Uterus (tissue), 4 donors: ENCODE measurements at places on chromosomes 6 and 20. TPM values are rescaled to one million over a fixed set of nuclear protein-coding genes. Genes with fewer than 3 reads are reported as not detected.

GRCh38 chr6:108581237-108581931 is 20.7 kb downstream of the FOXO3 start:
- no peak overlapping the region for H3K4me3 ChIP-seq
- no peaks in the 10 kb centered on the region for H3K36me3 ChIP-seq
- no peaks in the 10 kb centered on the region for H3K27me3 ChIP-seq
- peak; percentile 80 for DNase-seq
- peaks cover 49% of the 10 kb centered on the region for H3K4me1 ChIP-seq
- peak overlapping the region; percentile 79 for H3K27ac ChIP-seq

DNA sequence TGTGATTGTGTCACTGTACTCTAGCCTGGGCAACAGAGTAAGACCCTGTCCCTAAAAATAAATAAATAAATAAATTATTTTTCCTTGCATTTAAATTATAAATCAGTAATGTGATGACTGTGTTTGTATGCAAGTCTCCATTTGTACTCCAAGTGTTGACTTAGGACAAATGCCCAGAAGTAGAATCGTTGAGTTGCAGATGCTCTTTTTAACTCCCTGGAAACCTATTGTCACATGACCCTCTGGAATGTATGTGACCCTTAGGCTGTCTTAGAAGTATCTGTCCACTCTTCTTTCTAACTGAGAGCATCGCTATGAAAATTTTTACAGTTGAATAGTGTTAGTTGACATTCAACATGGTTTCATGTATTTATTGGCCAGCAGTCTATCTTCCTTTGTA is 18.8 kb downstream of the OR2A4 start:
- no peak for DNase-seq
- no peaks in the 10 kb centered on the region for H3K4me1 ChIP-seq
- no peaks in the 10 kb centered on the region for H3K36me3 ChIP-seq
- H3K27me3 ChIP-seq, result no peaks in the 10 kb centered on the region
- no peak overlapping the region for H3K27ac ChIP-seq
- H3K4me3 ChIP-seq, result no peak overlapping the region

The FOXQ1 gene
- 0.48 TPM for total RNA-seq

The WFDC10B gene
- total RNA-seq, result not detected

DNA sequence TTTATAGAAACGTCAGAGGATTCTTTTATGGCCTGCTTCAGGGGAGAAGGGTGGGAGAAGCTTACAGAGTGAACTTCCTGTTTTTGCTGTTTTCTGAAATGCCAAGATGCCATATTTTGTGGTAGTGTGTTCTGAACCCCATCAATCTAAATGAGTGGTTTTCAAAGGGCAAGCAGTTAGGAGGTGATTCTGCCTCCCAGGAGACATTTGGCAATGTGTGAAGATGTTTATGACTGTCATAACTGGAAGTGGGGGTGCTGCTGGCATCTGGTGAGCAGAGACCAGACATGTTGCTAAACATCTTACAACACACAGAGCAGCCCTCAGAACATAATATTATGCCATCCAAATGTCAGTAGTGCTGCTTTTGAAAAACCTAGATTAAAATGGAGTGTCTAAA is 6.0 kb upstream of the PRL start:
- H3K27ac ChIP-seq, result no peak overlapping the region
- H3K27me3 ChIP-seq, result no peaks in the 10 kb centered on the region
- no peak for DNase-seq
- H3K36me3 ChIP-seq, result no peaks in the 10 kb centered on the region
- no peak overlapping the region for H3K4me3 ChIP-seq

The TREML1 gene
- 8.2 TPM for total RNA-seq

DNA sequence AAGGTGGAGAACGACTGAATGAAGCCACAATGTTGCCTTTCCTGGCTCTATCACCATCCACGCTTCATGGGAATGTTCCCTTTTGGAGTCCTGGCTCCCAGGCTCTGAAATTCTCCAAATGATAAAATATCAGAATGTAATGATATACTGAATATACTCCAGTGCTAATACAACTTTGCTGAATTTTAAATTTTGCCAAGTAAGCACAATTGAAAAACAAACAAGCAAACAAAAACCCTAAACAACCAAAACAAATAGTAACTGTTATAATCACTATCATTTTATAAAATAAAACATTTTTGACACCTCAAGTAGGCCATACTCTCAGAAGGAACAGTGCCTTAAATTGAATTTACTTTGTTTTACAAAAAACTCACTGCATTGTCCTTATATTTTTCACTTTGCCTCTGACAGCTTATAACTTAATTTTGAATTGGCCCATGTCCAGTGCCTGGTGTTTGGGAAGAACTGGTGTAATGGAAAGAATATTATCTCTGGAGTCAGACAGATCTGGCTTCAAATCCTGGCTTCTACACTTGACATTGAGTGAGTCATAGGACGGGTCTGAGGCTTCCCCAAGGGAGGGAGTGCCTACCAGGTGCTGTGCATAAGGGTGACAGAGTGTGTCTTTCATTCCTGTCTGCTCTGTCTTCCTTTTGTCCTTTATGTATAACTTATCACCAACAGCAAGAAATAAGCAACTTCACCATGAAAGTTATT is 698.3 kb downstream of the EPM2A start:
- no peaks in the 10 kb centered on the region for H3K36me3 ChIP-seq
- no peak overlapping the region for H3K27ac ChIP-seq
- H3K27me3 ChIP-seq, result no peaks in the 10 kb centered on the region
- H3K4me1 ChIP-seq, result no peaks in the 10 kb centered on the region
- H3K4me3 ChIP-seq, result no peak overlapping the region
- DNase-seq, result no peak

GRCh38 chr6:34235307-34236130 is 1.2 kb upstream of the HMGA1 start:
- H3K27me3 ChIP-seq, result no peaks in the 10 kb centered on the region
- H3K27ac ChIP-seq, result peak overlapping the region; percentile 84
- DNase-seq, result peak; percentile 31
- H3K4me1 ChIP-seq, result peaks cover 6% of the 10 kb centered on the region
- no peak overlapping the region for H3K4me3 ChIP-seq

DNA sequence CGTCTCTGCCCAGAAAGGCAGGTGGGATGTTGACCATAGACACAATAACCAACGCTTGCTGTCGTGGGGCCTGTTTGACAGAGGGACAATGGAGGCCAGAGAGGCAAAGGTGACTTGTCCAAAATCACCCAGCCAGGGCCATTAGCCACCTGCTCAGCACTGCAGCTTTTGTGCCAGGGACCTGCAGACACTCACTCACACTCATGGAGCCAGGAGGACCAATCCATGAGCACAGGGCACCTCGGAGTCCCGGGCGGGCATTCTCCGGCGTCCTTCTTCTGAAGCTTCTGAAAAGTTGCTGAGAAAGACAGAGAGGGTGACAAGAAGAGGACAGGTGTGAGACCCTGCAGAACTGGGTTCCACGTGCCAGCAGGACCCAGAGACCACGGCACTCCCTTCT is 45.4 kb upstream of the SLCO4A1 start:
- H3K4me1 ChIP-seq, result no peaks in the 10 kb centered on the region
- DNase-seq, result no peak
- no peaks in the 10 kb centered on the region for H3K36me3 ChIP-seq
- no peak overlapping the region for H3K27ac ChIP-seq
- H3K4me3 ChIP-seq, result no peak overlapping the region

- H3K4me3 ChIP-seq, result no peak overlapping the region
- DNase-seq, result no peak
- no peaks in the 10 kb centered on the region for H3K36me3 ChIP-seq
- H3K4me1 ChIP-seq, result no peaks in the 10 kb centered on the region
Measured at GRCh38 chr6:111633822-111634221, 28.1 kb upstream of the TRAF3IP2 start.
